Activated T-cell treated with anti-CD3 and anti-CD28 coated beads for 4 hours (primary cell): ENCODE measurements at places on chromosomes 12 and 14.
A peak's percentile ranks its signal among the peaks of the same experiment; 100 is the strongest.

DNA sequence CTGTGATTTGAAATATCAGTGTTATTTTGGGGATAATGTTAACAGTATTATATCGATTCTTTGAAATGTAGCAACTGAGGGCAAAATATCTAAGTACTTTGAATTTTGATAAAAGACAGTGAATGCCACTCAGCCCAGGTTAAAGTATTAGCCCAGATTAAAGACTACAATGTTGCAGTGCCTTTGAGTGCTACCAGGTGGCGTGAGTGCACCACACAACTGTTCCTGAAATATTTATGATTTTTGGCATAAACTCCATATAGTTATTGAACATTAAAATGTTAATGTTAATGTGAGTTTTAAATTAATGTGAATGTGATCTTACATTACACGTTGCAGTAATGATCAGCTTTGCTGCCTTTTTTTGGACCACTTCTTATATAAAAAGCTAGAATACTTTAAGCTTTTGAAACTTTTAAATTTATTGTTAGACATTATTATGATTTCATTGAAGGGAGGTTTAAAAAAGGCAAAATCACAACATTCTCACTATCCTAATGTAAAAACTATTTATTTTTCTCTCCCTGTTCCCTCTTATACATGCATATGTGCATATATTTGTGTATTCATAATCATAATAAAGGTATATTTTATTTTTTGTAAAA, 22.5 kb downstream of the MRPS35 start:
- peak; percentile 11 for DNase-seq

- no peak for DNase-seq
Observed at GRCh38 chr12:49961993-49962764, 507 bp downstream of the AQP5 start.

- no peak for DNase-seq
Observed at GRCh38 chr12:97169889-97170567, 263.0 kb downstream of the NEDD1 start.

DNA sequence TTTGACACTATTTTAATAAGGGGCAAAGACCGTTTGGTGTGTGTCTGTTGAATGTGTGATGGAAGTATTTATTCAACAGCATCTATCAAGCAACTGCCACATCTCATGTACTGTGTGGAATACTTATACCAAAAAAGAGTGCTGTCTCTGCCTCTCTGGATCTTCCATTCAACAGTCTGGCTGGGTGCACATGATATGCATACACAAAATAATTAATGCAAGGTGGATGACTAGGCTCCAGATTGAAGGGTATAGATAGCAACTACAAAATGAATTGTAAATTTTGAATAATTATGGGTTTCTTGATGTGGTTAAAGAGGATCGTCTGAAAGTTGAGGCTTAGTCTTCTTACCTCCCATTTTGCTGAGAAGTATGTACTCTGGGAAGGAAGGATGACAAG, 145.9 kb upstream of the OTX2 start:
- DNase-seq, result no peak

DNA sequence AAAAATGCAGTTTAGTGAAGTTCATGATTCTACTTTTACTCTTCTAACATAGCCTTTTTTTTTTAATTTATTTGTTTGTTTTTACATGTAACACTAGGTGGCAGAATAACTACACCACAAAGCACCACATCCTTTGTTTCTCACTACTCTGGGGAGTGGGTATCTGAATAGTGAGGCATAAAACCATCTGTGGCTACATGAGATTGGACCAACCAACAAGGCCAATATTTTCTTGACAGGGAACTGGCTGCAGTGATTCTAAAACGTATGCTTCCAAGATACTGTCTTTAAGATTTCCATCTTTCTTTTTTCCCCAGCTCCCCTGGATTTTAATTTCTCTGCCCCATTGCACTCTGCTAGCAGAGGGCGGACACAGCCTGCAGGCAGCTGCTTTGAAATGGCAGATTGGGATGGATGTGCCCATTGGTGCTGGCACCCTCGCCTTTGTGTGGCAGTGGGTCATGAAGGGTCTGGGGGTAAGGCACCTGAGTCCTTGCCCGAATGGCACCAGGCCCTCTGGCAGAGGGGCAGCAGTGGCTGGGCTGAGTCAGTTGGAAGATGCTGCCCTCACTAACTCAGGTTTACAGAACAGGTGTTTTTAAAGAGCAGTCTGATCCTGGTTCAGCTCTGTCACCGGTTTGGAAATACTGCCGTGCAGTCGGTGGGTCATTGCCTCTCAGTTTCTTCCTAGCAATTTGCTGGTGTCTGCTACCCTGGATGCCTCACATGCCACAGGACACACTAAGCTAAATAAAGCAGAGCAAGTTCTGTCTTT, 429.1 kb downstream of the RAD51B start:
- DNase-seq, result no peak

DNA sequence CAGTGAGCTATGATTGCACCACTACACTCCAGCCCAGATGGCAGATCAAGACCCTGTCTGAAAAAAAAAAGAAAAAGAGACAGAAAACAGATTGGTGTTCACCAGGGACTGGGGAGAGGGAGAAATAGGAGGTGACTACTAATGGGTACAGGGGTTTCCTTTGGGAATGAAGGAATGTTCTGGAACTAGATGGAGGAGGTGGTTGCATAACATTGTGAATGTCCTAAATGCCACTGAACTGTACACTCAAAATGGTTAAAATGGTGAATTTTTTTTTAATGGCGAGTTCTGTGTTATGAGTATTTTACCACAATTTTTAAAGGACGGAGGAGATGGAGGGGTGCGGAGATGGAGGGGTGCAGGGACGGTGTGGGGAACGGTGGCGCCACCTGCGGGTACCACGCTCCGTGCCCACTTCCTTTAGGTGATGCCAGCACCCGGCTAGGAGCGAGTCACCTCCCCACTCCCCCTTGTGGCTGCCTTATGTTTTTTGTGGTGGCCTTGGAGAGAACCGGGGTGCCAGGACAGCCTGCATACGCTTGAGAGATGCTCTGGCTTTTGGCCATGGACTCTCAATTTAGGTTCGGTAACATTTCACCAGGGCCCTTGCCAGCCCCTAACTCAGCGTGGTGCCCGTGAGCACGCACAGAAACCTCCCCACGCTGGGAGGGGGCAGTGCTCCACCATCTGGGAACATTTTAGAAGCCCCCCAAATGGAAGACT, 16.1 kb downstream of the UBC start:
- DNase-seq, result peak; percentile 38

DNA sequence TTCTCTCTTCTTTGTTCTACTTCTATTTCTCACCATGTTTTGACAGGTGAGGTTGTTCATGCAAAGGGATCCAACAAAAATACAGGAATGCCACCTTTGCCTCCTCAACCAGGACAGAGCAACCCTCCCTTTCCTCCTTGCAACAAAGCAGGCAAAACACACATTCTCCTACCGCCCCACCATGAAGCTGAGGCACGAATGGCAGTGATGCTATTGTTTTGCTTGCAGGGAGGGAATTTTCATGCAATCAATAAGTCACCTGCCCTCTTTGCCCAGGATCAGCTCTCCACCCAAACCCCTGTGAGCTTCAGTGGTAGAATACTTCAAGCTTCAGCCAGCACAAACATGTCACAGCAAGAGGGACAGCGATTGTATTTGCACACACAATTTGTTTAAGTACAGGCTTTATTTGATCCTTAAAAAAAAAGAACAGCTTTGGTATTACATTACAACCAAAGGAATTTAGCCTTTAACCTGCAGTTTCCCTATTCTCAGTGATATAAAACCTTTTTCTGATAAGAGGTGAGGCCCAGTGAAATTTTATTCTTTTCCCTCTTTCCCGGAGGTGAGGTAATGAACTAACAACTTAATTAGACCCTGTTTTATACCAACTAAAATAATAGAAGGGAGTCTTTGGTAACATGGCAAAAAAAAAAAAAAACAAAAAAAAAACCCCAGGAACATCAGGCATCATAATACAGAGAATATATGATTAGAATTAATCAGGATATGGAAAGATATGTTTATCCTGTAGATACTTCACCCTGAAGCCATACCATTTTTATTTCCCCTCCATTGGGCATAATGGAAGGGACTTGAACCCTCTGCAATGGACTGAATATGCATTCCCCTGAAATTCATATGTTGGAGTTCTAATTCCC, 87.0 kb upstream of the EEA1 start:
- DNase-seq, result no peak

GRCh38 chr12:10750385-10750727, 27.2 kb upstream of the YBX3 start:
- no peak for DNase-seq

- no peak for DNase-seq
Observed at GRCh38 chr12:81543621-81544139, 215.5 kb downstream of the PPFIA2 start.

GRCh38 chr12:113961921-113962710, 4.0 kb downstream of the RBM19 start:
- DNase-seq, result peak; percentile 10

DNA sequence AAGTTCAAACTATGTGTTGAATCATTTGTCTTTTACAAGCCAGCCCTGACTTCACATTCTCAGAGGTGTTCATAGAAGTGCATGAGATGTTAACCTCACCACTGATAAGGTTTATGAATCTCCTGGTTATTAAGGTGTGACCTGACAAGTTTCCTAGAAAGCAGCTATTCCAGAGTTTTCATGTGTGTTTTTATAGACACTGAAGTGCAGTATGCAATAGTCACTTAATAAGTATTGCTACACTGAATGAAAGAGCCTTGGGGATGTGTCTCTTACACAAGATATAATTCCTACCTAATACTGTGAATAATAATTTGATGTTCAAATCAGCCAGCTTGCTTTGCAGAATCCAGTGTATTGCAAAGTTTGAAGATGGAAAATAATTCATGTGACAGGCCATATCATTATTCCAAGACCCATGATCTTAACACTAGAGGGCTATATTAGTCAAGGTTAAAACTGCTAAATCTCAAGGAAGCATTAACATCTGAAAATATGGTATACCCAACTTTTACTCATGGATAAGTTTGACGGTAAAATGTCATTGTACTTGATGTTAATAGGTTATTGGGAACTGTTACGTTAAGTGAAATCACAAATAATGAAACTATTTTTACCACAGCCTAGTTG, 13.0 kb downstream of the SLC25A3 start:
- no peak for DNase-seq

- DNase-seq, result no peak
Observed at GRCh38 chr14:100230361-100230760, 8.6 kb upstream of the YY1 start.

DNA sequence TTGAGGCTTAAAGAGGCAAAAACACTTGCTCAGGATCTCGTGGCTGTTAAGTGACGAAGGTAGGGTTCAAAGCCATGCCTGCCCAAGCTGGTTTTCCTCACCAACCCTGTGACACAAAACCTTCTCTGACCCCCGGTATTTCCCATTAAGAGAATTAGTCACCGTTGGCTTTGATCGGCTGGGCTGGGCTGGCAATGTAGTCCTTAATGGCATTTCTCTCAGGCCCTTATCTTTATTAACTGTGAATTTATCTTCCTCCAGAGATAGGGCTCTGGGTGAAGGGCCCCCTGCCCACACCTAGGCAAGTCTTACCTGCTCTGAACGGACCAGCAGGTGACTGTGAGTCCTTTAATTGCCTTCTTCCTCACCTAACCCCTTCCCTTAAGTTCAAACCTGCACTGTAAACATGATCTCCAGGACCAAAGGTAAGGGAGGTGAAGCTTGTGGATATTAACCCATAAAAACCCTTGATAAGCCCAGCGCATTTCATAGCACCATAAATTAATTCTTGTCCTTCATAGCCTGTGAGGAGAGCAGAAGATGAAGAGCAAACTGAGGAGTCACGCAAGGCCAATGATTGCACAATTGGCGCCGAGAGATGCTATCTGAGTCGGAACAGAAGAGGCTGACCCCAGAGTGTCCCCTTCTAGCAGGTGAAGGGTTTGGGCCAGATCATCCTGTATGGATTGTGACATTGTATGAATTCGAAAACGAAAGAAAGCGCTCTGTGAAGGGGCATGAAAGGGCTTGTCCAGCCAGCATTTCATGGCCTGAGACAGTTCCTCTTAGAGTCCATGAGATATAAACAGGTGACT, 790.8 kb upstream of the TBX3 start:
- DNase-seq, result no peak

DNA sequence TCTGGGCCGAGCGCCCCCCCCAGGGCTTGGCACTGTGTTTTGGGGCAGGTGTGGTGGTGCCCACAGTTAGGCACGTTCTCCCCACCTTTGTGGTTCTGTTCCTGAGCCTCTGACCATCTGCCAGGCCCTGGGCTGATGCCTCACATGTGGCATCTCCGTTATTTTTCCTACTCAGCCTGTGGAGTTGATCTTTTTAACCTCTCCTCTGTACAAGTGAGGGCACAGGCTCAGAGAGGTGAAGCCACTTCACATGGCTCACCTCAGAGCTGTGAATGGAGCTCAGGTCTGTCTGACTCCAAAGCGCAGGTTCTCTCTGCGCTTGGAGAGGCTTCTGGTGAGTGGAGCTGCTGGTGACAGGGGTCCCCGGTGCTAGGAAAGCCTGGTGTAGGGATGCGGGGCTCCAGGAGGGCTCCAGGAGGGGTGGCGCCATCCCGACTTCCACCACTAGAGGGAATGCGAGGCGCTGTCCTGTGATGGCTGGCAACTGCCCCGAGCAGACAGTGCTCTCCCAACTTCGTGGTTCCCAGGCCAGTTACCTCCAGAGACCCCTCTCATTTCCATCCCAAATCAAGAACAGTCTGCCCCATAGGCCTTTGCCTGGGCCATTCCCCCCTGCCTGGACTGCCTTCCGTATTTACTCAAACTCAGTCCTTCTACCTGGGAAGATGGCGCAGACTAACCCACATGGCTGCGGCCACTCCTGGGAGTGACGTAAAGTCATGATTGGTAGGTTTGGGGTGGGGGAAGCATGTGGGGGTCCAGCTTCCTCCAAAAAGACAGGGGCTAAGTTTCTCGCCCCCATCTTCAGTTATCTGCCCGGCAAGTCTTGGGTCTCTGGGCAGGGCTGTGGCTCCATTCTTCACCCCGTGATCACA, 9.9 kb downstream of the BCL7A start:
- peak; percentile 39 for DNase-seq

DNA sequence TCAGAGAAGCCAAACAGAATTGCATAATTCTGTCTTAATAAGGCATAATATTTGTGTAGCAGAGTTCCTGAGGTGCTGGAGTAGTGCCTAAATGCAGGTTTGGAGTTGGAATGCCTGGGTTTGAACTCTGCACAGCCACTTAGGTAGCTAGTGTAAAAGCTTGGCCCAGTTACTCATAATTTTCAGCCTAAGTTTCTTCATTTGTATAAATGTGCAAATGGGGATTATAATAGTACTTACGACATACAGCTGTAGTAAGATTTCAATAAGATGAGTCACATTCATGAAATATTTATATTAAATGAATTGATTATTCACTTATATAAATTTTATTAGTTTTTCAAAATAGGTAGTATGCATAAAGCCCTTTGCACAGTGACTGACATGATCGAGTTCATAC, 175.8 kb downstream of the DERA start:
- DNase-seq, result no peak

DNA sequence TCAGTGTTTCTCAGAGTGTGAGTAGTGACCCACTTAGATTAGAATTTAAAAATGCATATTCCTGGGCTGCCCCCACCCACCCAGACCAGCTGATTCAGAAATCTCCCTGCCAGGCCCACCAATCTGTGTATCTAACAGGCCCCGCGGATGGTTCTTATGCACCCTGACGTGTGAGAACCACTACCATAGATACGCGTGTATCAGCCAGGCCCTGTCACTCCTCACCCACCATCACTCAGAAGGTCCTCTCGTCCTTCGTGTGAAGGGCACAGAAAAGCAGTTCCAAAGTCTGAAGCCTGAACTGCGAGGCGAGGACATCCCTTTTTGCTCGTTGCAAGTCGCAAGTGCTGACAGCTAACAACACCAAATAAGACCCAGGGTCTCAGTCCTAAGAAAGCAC, 72.4 kb downstream of the IFT43 start:
- no peak for DNase-seq
